Dermis blood vessel endothelial cell (primary cell): ENCODE measurements at places on chromosomes 5 and 9. TPM values are rescaled to one million over a fixed set of nuclear protein-coding genes. Genes with fewer than 3 reads are reported as not detected.

The PTGER4 gene
- total RNA-seq, result 12.3 and 23.5 TPM in 2 replicates

DNA sequence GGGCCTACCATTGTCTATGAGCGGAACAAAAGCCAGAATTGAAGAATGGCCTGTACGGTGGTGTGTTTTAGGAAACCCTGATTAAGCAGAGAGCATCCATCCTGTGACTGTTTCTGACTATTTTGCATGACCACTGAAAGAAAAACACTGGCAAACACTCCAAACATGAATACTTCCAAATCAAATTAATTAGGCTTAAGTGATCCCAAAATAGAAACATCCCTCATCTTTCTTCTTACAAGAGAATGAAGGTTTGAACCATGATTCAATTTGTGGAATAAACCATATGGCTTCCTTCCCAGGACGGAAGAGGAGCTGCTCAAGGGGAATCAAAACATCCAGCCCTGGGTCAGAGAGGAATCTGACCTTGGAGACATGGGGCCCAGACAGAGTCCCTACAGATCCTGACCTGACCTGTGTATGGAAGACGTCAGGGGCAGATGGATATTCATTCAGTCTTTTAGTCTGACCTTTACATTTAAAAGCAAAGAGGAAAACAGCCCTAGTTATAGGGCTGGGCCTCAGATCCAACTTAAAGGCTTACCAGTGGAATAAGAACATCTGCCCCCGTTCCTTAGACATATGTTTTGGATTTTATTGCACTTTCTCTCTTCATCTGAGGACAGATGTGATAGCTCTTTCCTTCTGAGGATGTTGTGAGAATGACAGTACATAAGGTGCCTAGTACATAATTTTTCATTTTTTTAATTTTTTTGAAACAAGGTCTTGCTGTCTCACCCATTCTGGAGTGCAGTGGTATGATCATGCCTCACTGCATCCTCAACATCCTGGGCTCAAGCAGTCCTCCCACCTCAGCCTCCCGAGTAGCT lies 17.6 kb upstream of the RECK start:
- no peak for DNase-seq

DNA sequence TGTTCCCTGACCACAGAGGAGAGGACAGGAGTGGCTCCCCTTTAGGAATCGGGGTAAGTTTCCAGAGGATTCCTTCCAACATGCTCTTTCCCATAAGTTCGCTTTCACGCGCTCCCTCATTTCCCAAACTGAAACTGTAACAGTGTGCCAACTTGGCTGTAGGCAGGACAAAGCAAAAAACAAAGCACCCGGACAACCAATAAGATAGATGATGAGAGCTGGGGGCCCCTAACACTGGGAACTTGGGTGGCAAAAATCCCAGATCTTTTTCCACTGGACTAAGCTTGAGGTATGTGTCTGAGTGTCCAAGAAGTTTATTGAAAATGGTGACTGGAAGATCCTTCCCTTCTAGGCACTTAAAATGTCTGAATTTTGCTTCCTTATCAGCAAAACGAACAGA lies 258.7 kb upstream of the IL12B start:
- DNase-seq, result no peak

- peak; percentile 41 for DNase-seq
Observed at GRCh38 chr9:113922160-113922559, 46.1 kb downstream of the ZNF618 start.

DNA sequence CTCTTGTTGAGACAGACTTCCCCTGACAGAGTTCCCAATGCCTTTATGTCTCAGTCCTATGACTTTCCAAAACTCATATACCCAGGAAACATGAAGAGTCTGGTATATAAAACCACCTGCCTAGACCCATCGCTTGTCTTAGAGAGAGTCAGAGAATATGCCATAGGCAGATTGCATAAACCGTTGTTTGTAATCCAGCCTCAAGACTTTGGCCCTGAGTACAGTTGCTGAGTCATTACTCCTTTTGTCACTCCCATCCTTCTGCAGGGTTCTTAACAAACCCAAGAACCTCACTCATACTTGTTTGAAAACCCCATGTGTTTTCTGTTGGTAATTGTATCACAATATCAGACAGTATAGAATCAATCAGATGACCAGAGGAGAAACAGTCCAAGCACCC lies 616.3 kb downstream of the SLCO4C1 start:
- DNase-seq, result no peak

DNA sequence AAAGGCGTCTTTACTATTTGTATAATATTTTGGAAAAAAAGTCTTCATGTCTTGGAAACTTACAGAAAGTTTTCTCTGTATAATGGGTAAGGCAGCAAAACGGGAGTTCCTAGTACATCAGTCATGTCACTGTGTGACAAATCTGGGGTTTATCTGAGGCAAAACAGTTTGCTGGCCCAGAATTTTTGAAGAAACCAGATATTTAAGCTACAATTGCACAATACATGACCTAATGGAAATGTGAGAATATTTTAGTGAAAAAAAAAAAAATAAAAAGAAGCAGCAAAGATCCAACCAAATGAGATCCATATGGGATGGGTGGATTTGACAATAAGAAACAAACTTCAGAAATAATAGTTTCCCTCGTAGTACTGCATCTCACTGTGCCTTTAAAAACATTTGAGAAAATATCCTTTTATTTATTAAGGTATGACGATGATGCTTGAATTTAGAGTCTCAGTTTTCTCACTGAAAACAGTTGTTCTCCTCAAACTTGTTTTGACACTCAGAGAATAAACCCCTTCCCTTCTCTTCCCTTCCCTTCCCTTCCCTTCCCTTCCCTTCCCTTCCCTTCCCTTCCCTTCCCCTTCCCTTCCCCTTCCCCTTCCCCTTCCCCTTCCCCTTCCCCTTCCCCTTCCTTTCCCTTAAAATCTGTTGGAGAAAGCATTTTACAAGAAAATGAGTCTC lies 180.5 kb upstream of the TUT7 start:
- DNase-seq, result no peak

DNA sequence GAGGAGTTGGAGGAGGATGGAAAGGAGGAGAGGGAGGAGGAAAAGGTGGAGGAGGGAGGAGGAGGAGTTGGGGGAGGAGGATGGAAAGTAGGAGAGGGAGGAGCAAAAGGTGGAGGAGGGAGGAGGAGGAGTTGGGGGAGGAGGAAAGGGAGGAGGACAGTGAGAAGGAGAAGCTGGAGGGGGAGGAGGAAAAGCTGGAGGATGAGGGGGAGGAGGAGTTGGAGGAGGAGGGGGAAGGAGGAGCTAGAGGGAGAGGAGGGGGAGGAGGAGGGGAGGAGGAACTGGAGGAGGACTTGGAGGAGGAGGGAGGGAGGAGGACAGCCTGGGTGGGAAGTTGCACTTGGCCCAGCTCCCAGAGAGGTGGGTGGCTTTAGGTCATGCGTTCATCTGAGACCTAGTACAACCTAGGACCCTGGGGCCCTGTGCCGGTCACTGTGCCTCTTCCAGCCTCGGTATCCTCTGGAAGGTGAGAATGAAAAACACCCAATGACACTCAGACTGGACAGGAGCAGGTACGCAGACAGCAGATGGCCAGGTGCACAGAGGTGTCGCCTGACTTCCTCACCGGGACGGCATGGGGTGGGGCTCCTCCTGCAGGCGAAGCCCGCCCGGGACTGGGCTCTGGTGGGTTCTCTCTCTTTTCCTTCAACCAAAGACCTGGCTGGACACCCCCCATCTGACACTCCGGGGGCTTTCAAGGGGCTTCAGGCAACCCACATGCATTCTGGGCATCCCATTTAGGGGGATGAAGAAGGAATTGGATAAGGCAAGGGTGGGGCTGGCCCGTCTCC lies 12.2 kb upstream of the SLC2A6 start:
- no peak for DNase-seq

- DNase-seq, result no peak
Observed at GRCh38 chr5:127024821-127025220, 5.5 kb downstream of the MARCHF3 start.

DNA sequence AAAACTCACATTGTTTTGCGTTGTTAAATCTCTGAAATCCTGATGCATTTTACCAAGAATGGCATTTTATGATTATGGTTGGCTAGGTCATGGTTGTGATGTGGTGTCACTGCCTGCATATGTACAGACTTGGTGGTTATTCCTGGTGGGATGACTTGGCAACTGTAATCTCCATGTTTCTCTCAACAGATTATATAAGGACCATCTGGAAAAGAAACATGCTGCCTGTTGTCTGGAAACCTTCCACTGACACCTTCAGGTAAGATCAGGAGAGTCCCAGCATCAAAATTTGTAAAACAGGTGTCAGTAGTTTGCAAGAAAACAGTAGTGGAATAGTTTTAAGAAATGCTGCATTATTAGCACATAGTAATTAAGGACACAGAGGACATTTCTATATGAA lies 3.0 kb upstream of the ACER2 start:
- DNase-seq, result no peak

DNA sequence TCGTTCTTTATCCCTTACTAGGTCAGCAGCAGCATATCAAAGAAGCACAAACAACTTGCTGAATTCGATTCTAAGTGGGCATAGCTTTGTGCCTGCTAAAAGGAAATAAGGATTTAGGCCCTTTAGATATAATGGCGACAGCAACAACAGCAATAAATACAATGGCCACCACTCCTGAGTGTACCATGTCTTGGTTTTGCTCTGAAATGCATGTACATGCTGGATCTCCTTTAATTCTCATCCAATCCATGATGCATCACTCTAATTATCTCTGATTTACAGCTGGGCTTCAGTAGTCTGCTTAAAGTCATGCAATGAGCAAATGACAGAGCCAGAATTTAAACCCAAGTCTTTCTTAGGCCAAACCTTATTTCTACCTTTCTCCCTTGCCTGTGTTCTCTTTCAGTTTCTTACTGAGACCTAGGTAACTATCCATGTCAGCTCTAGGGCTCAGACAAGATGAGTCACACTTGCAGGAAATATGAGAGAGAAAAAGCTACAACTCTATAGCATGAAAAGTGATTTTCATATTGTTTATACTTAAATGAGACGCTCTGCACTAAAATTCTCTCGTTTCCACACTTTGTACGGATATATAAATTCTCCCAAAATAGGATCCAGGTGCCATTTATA lies 111.8 kb downstream of the HMHB1 start:
- DNase-seq, result peak; percentile 38

- no peak for DNase-seq
Observed at GRCh38 chr9:567747-568305, 273.7 kb upstream of the DMRT1 start.

The SURF6 gene
- 13.0 and 15.0 TPM in 2 replicates for total RNA-seq

- DNase-seq, result no peak
Observed at GRCh38 chr9:121220996-121221663, 19.5 kb upstream of the RAB14 start.

- no peak for DNase-seq
Observed at GRCh38 chr9:130997395-130997684, 11.6 kb upstream of the LAMC3 start.

- peak; percentile 54 for DNase-seq
Observed at GRCh38 chr5:151047814-151048425, 27.5 kb downstream of the GPX3 start.

DNA sequence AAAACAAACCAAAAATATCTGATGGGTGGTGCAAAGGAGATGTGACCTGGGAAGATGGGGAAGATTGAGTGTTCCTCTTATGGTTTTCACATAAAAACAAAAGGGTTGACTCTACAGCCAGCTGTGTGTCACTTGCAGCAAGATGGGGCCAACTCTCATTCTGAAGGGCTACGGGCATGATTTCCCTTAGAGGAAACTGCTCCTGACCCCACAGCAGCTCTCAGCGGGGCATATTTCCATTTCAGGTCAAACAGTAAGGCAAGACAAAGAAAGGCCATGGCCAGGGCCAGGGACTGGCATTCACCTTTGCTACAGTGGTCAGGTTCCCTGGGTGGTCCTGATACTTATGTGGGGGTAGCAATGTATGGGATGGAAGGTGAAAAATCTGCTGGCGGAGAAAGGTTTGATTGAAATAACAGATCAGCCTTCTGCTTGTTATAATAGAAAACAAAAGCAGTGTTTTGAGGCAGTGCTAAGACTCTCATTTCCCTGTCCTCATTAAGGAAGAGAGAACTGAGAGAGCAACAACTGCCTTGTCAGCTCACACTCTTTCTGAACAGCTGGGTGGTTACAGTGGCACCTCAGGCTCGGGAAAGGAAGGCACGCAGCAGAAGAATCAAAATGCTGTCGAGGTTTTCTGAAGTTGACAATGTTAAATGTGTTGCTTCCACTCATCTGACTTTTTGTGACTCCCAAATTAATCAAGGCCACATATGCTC lies 120.7 kb upstream of the PCA3 start:
- DNase-seq, result no peak

DNA sequence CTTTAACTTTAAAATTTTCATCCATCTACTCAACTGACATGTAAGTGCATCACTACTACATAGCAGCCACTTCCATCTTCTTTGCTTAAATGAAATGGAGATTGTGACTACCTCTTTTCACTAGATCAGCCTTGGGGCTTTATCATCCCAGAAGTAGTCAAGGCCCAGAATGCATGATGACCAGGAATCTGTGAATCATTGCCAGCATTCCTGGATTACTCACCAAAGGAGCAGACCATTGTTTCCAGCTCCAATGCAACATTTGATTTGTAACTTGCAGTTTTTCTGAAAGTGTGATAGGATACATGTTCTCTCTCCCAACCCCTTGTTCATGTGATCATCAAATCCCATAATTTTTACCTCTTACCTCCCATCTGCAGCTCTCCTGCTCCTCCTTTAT lies 65.1 kb downstream of the PLPPR1 start:
- DNase-seq, result peak; percentile 80

The HMHB1 gene
- total RNA-seq, result not detected in 2 replicates

The MEIKIN gene
- not detected in 2 replicates for total RNA-seq

The DMRT3 gene
- not detected in 2 replicates for total RNA-seq

DNA sequence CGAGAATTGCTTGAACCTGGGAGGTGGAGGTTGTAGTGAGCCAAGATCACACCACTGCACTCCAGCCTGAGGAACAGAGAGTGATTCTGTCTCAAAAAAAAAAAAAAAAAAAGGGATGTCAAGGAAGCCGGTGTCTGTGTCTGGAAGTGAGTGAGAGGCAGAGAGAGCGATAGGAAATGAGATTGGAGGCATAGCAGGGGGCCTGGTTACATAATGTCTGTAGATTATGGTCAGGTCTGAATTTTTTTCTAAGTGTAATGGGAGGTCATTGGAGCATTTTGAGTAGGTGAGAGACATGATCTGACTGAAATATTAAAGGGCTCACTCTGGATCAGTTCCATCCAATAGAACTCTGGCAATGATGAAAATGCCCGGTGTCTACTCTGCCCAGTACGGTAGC lies 40.4 kb upstream of the CTNNA1 start:
- DNase-seq, result no peak
